ENCODE measurements at places on chromosomes 5 and 9. TPM values are rescaled to one million over a fixed set of nuclear protein-coding genes. Genes with fewer than 3 reads are reported as not detected.

DNA sequence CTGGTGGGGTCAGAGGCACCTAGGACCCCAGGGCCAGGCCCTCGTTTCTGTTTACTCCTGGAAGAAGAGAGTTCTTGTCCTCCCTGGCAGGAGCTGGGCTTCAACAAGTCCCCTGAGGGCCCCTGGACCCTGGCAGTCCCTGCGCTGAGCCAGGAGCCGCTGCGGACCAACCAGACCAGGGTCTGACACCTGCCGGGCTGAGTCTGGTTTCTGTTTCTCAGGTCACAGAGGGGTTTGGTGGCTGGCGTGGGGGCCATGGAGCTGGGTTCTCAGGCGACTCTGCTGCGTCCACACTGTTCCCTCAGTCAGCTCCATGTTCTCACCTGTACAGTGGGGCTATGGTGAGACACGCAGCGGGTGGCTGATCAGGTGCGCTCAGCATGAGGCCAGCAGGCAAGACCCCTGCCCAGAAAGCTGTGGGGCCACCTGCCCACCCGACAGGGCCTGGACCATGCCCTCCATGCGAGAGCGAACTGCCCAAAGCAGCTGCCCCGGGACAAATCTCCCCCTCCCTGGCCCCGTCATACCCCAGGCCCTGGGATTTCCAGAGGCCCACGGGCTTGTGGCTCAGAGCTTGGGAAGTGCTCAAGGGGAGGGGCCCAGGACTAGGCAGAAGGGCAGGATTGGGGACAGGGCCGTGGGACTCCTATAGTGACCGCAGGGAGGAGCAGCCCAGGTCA lies 17.9 kb upstream of the NOTCH1 start:
- DNase-seq: no peak

DMRTA1 gene
- total RNA-seq: 2.7 TPM

DNA sequence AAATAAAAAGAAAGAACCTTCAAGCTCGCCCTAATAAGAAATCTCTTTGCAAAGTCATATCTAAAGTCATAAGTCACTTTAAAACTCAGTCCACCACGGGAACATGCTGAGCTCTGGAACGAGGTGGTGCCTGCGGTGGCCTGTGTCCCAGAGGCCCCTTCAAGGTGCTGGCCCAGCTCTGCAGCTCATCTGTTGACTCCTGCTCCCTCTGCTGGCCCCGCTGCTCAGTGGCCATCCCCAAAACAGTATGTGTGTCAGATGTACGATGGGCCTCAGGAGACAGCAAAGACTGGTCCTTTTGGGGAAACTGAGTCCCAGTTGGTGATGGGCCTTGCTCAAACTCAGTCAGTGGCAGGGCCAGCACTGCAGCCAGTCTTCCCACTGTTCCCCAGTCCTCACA lies 22.8 kb upstream of the FOXB2 start:
- peak; percentile 50 for DNase-seq

GRCh38 chr9:137989999-137990715 lies 112.6 kb downstream of the CACNA1B start:
- no peak for DNase-seq

- no peak for DNase-seq
Measured at GRCh38 chr5:168680395-168680794, 101.2 kb upstream of the PANK3 start.

GRCh38 chr5:67957374-67957773 lies 258.2 kb upstream of the PIK3R1 start:
- no peak for DNase-seq

GRCh38 chr9:21836437-21837161 lies 34.2 kb downstream of the MTAP start:
- DNase-seq: no peak

- no peak for DNase-seq
Measured at GRCh38 chr9:112777914-112778313, 27.4 kb downstream of the SNX30 start.

DNA sequence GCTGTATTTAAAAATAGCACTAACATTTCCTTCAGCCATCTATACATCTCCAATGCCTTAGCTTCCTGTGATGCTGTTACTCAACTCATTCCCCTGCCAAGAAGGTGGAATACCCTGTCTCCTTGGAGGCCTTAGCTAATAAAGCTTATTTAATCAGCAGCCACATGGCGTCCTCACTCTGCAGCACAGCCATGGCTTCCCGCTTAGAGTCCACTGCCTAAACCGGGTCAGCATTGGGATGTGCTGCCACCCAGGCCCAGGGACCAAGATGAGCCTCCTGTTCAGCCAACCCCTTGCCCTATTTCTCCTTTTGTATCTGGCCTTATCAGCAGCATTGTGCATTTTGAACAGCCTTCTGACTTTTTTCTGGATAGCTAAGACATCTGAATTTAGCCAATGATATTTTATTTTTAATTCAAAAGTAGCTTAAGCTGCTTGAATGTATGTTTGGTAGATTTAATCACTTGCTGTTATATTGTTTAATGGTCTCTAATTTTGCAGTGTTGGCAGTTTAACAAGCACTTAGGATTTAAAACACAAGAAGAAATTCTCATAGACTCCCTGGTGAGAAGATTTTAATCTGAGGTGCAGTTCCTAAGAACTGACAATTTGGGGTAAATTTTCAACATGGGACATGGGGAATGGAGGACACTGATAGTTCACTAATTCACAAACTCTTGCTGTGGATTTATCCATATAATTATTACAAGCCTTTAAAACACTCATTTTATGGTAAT lies 113.0 kb downstream of the RPS23 start:
- no peak for DNase-seq

- DNase-seq: no peak
Measured at GRCh38 chr9:6614489-6614888, 31.0 kb downstream of the GLDC start.

DOCK8 gene
- 0.58 TPM for total RNA-seq

IL7R gene
- total RNA-seq: 0.11 TPM

DNA sequence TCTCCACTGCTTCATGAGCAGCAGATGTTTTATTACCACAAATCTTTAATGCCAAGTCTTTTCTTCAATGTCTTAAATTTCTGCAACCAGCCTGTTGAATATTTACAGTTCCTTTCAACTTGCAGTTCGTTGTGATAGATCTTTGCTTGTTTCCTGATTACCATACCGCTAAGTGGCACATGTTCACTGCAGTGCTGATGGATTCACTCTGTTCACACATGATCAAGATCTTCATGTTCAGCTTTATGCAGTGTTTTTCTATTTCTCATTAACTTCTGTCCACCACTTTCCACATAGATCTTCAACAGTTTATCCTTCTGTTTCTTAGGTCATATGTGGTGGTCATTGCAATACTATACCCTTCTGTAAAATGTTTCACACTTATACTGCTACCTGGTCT lies 280.6 kb downstream of the EPB41L4A start:
- no peak for DNase-seq

PRDM9 gene
- not detected for total RNA-seq

- no peak for DNase-seq
Measured at GRCh38 chr5:127925916-127926315, 157.7 kb upstream of the SLC12A2 start.

GRCh38 chr5:10289991-10290390 lies 17.7 kb downstream of the CMBL start:
- no peak for DNase-seq

RALGPS1 gene
- 11.7 TPM for total RNA-seq

GRCh38 chr5:108625654-108626053 lies 122.0 kb upstream of the FER start:
- DNase-seq: no peak

GRCh38 chr5:44952376-44952775 lies 143.6 kb downstream of the MRPS30 start:
- no peak for DNase-seq

- DNase-seq: no peak
Measured at GRCh38 chr5:74850789-74851425, 15.3 kb downstream of the FAM169A start.

TLE1 gene
- total RNA-seq: 40.5 TPM

INSYN2B gene
- 0.35 TPM for total RNA-seq

PCDHGA5 gene
- 0.51 TPM for total RNA-seq
